ENCODE measurements at places on chromosomes 6 and 20.

GRCh38 chr20:17612992-17613327 lies 43.1 kb downstream of the DSTN start:
- peak; percentile 48 for DNase-seq

- peak; percentile 70 for DNase-seq
These were observed 24.5 kb downstream of the TSPYL4 start for GRCh38 chr6:116229287-116229913.

GRCh38 chr20:59850018-59850641 lies 83.3 kb downstream of the SYCP2 start:
- no peak for DNase-seq

- peak; percentile 49 for DNase-seq
These were observed 34.7 kb downstream of the CD24 start for GRCh38 chr6:106939848-106940247.
